Stimulated activated CD8-positive, alpha-beta memory T cell treated with anti-CD3 and anti-CD28 coated beads, Interleukin-4, amount 100 ng/mL, for 4 hours (primary cell): ENCODE measurements at places on chromosomes 16 and 17.

DNA sequence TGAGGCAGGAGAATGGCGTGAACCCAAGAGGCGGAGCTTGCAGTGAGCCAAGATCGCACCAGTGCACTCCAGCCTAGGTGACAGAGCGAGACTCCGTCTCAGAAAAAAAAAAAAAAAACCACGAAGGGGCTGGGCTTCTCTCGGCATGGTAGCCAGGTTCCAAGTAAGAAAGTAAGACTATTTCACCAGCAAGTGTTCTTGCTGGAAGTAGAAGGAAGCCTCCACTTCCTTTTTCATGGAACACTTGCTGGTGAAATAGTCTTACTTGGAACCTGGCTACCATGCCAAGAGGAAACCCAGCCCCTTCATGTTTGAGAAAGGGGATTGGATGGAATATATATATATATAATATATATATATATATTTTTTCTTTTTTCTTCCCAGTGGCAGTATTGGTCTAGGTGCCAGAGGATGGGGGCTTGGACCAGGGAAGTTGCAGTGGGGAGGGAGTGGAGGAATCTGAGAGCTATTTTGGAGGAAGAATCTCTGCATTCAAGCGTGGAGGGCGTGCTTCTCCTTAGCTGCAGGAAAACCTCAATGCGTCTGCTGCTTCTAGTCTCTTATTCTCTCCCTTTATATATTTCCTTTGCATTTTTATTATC is 7.2 kb upstream of the N4BP1 start:
- DNase-seq = no peak

DNA sequence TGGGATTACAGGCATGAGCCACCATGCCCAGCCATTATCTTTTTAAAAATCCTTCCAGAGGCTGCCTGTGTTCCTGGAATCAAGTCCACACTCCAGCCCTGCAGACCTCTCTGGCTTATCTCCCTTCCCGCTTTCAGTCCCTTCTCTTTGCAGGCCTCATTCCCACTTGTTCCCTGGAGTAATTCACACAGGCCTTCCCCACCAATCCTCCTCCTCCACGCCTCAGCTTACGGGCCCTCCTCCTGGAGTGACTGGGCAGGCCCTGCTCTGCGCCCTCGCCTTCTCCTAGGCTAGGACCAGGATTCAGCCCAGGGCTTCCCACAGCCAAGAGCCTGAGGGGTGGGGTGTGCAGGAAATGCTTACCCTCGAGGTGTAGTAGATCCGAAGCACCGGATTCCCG is 2.8 kb downstream of the CDIPT start:
- DNase-seq = no peak

- no peak for DNase-seq
These were observed 10.1 kb downstream of the GJD3 start for GRCh38 chr17:40354221-40355122.

DNA sequence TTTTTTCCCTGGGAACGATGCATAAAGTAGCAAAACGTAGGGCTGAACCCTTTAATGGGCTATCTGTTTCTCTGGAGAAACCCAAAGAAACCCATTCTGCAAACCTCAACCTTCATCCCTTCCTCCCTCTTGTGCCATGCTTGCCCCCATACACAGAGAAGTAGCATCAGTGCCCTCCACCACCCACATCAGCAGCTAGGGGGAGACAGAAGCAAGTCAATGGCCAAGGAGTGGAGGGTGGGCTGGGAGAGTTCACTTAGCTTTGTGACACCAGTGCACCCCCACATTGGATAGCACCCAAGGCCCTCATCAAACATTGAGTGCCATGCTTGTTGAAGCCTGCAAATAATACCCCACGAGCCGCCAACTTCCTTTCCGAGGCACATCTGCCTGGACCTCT is 282.4 kb downstream of the ABCC12 start:
- DNase-seq = no peak

DNA sequence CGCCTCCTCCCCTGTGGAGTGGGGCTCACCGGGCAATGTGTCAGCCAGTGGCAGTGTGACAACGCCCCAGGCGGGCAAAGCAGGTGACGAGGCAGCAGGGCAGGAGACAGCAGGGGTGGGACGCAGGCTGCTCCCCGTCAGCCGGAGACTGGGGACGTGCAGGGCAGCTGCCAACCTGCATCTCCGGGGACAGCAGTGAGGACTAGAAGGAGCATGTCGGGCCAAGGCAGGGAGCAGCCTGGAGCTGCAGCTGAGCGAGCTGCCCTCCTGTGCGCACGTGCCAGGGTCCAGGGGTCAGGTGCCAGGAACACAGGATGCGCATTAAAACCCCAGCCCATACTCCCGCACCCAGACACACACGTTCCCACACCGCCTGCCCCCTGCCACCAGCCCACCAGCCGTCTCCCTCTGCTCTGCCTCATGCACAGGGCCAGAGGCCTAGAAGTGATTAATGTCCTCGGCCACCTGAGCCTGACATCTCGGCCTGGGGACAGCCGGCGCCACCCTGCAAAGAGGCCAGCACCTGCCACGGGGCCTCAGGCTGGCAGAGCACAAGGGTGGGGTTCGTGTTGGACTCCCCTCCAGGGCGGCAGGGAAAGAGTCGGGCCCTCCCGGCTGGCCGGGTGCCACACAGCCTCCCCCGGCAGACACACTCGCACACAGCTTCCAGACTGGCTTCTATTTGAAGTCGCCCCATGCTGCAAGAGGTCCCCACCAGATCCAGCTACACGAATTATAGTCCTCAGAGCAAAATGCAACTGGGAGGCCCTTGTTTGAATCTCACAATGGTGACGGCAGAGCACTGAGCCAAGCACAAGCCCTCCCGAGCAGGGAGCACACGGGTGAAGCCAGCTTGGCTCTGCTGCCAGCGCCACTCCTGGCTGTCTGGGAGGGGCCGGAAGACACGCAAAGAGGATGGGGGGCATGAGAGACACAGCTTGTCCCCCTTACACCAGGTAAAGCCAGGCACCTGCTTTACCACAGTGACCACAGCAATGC is 90.4 kb downstream of the RBFOX3 start:
- DNase-seq = no peak

- DNase-seq = no peak
These were observed 8.4 kb upstream of the SLC47A2 start for GRCh38 chr17:19724501-19725420.

DNA sequence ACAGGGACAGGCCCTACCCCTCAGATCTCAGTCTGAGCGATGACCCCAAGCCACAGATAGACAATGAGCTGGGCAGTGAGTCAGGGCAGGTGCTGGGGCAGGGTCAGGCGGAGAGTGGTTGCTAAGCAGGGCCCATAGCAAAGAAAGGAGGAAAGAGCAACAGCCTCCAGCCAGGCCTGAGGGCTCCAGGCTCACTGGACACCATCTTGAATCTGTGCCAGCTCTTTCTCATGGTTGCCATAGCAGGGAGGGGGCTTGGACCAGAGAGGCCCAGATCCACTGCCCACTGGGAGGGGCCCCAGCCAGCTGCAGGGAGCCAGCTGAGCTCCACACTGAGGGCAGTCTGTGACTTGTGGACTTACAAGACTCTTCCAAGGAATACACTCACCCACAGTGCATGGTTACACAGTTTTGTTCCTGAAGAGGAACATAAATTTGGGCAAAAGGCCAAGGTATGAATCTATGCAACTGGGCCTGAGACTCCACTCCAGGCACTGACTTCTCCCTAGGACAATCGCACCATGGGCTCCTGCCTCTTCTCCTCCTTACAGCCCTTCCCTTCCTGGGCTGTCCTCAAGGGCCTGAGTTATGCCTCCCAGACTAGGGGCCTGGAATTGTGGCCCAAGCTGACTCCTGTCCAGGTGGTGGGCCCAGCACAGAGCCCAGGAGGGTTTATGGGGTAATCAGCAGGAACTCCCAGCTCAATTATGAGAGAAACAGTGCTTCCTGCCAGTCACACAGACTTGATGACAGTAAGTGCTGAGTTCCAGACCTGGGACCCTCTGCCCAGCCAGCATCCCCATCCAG is 59.9 kb downstream of the BEAN1 start:
- DNase-seq = no peak

DNA sequence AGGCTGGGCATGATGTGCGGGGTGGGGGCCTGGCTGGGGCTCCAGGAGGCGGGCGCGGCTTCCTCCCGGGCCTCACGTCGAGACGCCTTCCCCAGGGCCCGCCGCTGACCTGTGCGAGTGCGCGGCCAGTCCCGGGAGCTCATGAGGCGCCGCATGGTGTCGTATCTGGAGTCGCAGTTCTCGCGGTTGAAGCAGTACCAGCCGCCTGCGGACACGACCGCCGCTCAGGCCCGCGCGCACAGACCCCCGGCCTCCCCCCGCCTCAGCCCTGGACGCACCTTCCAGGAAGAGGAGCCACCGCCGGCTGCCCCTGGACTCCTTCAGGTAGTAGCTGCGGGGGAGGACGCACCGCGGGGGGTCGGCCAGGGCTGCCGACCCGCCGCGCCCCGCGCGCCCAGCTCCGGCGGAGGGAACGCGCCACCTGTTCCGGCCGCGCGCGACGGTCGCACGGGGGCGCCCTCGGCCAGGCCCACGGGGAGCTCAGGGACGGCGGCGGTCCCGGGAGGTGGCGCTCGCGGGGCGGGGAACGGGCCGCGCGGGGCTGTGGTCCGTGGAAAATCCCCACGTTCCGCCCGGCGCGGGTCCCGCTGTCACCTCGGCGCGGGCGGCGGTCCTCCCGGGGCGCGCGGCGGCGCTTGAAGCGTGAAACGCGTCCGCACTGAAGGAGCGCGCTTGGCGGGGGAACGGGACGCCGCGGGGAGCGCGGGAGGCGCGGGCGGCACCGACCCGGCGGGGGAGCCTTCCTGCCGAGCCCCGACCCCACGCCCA is 1.4 kb downstream of the NOTUM start:
- peak; percentile 55 for DNase-seq

DNA sequence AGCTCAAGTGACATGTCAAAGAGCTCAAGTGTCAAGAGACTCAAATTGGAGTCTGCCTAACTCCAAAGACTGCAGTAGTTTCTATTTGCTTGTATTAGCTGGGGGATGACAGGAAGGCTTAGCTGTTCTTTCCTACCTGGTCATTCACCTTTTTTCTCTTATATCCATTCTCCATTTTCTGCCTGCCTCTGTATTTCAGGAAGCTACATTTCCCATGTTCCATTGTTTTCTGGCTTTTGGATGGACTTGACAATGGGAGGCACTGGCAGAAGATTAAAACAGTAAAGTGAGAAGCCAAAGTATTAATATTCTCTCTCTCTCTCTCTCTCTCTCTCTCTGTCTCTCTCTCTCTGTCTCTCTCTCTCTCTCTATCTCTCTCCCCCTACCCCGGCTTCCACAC is 135.7 kb upstream of the ADAMTS18 start:
- DNase-seq = no peak

GRCh38 chr17:74770498-74771318 is 5.4 kb downstream of the NAT9 start:
- peak; percentile 42 for DNase-seq

DNA sequence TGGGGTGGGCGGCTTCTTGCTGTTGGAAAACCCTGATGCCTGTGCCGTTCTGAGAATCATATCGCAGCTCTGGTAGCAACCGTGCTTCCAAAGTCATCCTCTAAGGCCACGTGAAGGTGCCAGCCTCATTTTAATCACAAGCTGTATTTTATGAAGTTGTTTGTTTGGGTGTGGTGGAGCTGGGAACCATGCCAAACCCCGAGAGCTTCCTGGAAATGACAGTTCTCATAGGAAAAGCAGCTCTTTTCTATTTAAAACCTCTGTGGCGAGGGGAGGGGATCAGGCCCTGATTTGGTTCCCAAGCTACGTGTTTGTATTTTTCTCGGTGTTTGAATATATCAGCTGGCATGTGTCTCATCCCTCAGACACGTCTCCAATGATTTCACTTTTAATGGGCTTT is 21.7 kb downstream of the KNOP1 start:
- DNase-seq = peak; percentile 6

GRCh38 chr16:71956486-71956885 is 43.7 kb downstream of the PKD1L3 start:
- DNase-seq = no peak

DNA sequence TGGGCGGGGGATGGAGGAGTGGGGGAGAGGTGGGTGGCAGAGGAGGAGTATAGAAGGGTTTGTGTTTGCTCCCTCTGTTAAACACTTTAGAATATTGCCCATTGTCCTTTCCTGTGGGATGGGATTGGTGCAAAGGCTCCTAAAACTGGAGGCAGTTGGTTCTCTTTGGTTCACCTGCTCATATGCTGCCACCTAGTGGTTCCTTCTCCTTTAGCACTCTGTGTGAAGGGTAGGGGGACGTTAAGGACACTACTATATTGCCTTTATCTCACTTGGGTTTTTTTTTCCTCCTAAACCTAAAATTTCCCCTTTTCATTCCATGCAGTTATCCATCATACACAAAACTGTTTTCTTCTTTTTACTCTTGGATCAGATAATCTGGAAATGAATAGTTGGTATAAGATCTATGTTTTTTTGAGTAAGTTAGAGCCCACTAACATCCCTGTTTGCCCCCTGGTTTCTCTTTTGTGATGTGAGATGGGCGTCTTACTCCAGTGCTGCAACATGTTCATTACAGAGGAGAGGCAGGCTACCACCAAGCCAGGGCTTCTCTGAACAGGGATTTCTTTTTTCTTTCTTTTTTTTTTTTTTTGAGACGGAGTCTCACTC is 23.8 kb downstream of the SNX11 start:
- DNase-seq = no peak

- DNase-seq = no peak
These were observed 16.4 kb upstream of the METRNL start for GRCh38 chr17:83062818-83063671.

DNA sequence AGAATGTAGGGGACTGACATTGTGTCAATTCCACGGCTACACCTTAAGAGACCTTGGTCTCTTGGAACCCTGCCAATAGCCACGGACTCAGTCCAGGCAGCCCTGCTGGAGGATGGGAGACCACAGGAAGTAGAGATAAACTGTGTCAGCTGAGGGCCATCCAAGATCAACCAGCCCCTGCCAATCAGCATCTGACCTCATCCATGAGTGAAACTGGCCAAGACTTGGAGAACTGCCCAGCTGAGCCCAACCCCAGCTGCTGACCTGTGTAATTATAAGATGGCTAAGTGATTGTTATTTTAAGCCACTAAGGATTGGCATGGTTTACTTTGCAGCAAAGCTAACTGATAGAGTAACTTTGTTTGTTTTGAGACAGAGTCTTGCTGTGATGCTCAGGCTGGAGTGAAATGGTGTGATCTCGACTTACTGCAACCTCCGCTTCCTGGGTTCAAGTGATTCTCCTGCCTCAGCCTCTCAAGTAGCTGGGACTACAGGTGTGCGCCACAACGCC is 13.3 kb upstream of the YWHAE start:
- no peak for DNase-seq

- no peak for DNase-seq
These were observed 30.8 kb upstream of the CBLN1 start for GRCh38 chr16:49312389-49312985.

DNA sequence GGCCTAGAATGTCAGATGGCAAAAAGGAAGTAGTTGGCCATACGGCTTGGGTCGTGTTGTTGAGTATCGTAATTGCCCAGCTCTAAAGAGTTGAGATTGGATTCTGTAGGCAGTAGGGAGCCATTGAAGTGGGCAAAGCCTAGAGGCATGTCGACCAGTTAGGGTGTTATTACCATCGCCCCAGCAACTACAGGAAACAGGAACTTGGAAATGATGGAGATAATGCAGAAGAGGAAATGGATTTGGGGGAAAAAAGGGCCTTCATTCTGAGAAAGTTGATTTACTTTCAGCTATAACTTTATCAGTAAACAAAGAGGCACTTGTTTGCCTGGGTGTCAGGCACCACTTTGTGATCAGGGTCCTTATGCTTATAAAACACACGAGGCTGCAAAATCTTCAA is 52.6 kb downstream of the COX10 start:
- no peak for DNase-seq
